ENCODE measurements at places on chromosomes 11 and 22.

- no peak overlapping the region for H3K27ac ChIP-seq
- peaks cover 8% of the 10 kb centered on the region for H3K36me3 ChIP-seq
- no peak overlapping the region for H3K4me3 ChIP-seq
- no peaks in the 10 kb centered on the region for H3K4me1 ChIP-seq
- DNase-seq, result no peak
These were observed 37.7 kb downstream of the EIF4ENIF1 start for GRCh38 chr22:31451709-31452571.

- no peak for DNase-seq
- no peaks in the 10 kb centered on the region for H3K36me3 ChIP-seq
- H3K4me1 ChIP-seq, result no peaks in the 10 kb centered on the region
- no peaks in the 10 kb centered on the region for H3K27me3 ChIP-seq
- H3K27ac ChIP-seq, result no peak overlapping the region
- H3K4me3 ChIP-seq, result no peak overlapping the region
These were observed 140.7 kb downstream of the LUZP2 start for GRCh38 chr11:24637520-24637919.

GRCh38 chr22:19085233-19085718 is 36.9 kb downstream of the DGCR2 start:
- H3K36me3 ChIP-seq, result no peaks in the 10 kb centered on the region
- no peak overlapping the region for H3K27ac ChIP-seq
- no peaks in the 10 kb centered on the region for H3K27me3 ChIP-seq
- peaks cover 7% of the 10 kb centered on the region for H3K4me1 ChIP-seq

GRCh38 chr11:19218786-19219460 is 17.1 kb upstream of the CSRP3 start:
- H3K27me3 ChIP-seq, result no peaks in the 10 kb centered on the region
- no peaks in the 10 kb centered on the region for H3K36me3 ChIP-seq
- no peaks in the 10 kb centered on the region for H3K4me1 ChIP-seq
- H3K27ac ChIP-seq, result no peak overlapping the region
- H3K4me3 ChIP-seq, result no peak overlapping the region

GRCh38 chr11:20058749-20059458 is 101.4 kb downstream of the DBX1 start:
- no peaks in the 10 kb centered on the region for H3K27me3 ChIP-seq
- H3K4me3 ChIP-seq, result no peak overlapping the region
- DNase-seq, result no peak

DNA sequence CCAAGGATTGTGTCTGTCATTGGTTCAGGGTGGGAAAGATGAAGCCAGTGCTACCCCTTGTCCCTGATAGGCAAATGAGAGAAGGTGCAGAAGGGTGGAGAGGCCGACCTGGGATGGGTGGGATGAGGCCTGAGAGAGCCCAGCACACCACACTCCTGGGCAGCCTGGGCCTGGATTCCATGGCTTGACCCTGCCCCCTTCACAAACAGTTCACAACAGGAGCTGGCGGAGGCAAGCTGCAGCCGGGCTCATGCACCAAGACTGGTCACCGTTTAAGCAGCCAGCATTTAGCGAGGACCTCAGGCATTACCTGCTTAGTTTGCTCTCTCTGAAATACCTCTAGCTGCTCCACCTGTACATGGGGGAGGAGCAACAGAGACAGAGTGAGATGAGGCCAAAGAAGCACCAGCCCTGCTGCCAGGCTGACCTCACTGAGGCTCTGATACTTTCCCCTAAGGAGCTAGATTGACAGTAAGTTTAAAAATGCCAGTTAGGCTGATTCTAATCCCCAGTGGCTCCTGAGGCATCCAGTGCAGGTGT is 13.5 kb downstream of the IL18BP start:
- H3K27ac ChIP-seq, result peak overlapping the region; percentile 72
- no peak for DNase-seq
- peaks cover 100% of the 10 kb centered on the region for H3K36me3 ChIP-seq
- no peak overlapping the region for H3K4me3 ChIP-seq
- H3K27me3 ChIP-seq, result no peaks in the 10 kb centered on the region
- no peaks in the 10 kb centered on the region for H3K4me1 ChIP-seq

DNA sequence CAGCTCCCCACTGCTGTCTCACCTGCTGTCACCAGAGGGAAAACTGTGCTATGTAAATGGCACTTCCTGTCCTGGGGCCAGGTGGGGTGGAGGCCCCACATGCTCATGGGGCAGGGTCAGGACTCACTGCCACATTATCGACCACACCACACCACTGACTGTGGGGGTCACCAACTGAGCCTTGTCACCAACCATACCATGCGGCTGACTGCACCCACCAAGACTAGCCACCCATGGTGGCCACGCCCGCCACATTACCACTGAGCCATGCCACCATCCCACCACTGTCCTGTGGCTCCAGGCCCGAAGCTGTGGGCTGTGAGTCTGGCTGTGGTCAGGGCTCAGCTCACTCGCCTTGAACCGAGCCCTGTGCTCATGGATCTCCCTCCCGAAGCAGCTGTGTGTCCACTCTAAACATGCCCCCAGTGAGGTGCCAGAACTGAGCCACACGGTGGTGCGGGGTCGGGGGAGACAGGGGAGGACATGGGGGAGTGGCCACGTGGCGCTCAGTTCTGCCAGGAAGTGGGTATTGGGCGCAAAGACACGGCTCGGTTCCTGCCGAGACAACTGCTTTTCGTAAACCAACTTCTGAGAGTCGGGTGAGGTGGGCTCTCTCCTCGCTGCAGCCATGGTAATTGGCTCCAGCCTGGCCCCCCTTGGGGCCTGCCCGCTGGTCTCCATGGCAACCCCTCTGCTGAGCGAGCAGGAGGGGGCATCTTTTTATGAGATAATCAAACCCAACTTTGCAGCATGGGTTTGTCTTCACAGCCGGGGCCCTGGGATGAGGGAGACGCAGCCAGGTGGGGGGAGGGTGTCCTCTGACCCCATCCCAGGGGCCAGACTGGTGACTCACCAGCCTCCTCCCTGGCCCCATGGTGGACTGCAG is 23.2 kb downstream of the RTN4R start:
- no peak overlapping the region for H3K27ac ChIP-seq
- H3K27me3 ChIP-seq, result no peaks in the 10 kb centered on the region
- H3K4me1 ChIP-seq, result peaks cover 25% of the 10 kb centered on the region
- no peaks in the 10 kb centered on the region for H3K36me3 ChIP-seq

- DNase-seq, result peak; percentile 94
- no peaks in the 10 kb centered on the region for H3K4me1 ChIP-seq
- peak within 1 kb of the TSS; percentile 99 for H3K27ac ChIP-seq
These were observed at the start of gene YAP1 for GRCh38 chr11:102109896-102110760. TSS of gene YAP1 (plus strand) at chr11:102110447. CDS start at chr11:102110849, 402 bp downstream.

DNA sequence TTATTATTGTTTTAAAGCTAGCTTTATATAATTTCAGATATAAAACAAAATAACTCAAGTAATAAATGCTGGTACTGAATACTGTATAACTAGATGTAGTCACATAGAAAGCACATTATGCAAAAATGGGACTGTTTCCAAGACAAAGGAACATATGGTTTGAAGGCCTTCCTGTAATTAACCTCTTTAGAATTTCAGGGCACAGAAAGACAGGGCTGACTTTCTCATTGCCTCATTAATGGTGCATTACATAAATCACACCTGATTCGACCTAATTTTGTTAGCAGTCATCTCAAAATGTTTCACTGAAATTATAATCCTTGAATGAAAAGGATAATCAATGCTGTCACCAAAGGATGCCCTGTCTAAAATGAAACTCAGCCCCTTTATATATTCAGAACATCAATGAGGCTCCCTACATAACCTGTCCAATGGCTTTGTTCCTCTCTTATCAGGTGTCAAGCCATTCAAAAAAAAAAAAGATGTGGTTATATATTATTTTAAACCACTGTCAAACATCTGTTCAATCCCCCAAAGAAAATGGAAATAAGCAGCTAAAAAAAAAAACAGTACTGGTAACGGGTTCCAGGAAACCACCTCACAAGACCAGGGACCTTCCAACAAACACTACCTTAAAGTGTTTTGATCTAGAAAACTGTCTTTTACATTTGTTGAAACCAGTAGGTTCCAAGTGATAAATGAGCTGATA is 77.4 kb downstream of the FAM168A start:
- no peaks in the 10 kb centered on the region for H3K4me1 ChIP-seq
- no peaks in the 10 kb centered on the region for H3K27me3 ChIP-seq
- no peak overlapping the region for H3K4me3 ChIP-seq

DNA sequence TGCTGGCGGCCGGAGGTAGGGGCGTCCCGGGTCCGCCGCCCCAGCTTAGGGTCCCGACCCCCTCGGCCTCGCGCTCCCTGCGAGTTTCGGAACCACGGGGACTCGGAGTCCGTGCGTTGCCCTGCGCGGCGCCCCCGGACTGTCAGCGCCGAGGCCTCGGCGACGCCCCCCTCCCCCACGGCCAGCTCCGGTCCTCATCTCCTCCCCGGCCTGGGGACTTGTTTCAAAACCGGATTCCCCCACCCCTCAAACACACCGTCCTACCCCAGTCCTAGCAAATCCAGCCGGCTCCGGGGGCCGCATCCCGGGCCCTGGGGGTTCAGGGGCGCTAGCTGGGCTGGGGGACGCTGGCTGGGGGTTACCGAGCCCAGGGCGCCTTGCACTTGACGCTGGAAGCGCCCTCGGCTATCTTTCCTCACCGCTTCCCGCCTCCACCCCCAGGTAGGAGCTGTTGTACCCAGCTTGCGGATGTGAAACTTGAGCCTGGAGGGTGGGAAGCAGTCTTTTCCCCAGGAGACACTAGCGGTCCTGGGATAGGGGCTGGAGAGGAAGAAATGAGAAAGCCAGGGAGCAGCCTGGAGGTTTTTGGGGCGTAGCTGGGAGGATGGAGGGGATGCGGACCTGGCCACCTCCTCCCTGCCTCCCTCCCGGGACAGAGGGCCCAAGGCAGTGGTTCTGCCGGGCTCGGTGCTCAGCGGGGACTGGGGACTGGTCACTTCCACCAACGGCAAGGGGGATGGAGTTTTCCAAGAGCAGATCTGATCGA is 550 bp downstream of the FBLN1 start:
- no peaks in the 10 kb centered on the region for H3K4me1 ChIP-seq
- H3K4me3 ChIP-seq, result peak overlapping the region; percentile 62
- H3K27me3 ChIP-seq, result peaks cover 21% of the 10 kb centered on the region
- no peak for DNase-seq
- no peaks in the 10 kb centered on the region for H3K36me3 ChIP-seq

GRCh38 chr11:96464700-96465307 is 75.0 kb downstream of the JRKL start:
- no peak overlapping the region for H3K4me3 ChIP-seq
- H3K4me1 ChIP-seq, result no peaks in the 10 kb centered on the region
- H3K27ac ChIP-seq, result no peak overlapping the region
- DNase-seq, result no peak

DNA sequence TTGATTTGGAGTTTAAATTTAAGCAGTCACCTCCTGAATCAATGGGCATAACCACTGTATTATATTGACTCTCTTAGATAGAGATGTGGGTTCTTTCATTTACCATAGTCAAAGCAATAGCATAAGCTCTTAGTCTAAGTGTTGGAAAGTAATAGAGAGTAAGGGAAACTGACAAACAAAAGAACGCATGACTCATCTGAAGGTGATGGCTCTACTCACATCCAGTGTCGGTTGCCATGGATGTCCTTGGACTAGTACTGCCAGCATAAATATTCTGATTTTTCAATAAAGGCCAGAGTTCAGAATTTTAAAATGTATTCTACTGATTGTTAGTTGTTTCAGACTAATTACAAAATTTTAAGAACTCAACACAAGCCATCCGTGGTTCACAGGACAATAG is 444.9 kb upstream of the DDI1 start:
- H3K4me3 ChIP-seq, result no peak overlapping the region
- no peak overlapping the region for H3K27ac ChIP-seq
- H3K4me1 ChIP-seq, result no peaks in the 10 kb centered on the region
- DNase-seq, result no peak

- no peak overlapping the region for H3K4me3 ChIP-seq
- no peaks in the 10 kb centered on the region for H3K4me1 ChIP-seq
- DNase-seq, result no peak
- H3K27ac ChIP-seq, result no peak overlapping the region
- H3K36me3 ChIP-seq, result no peaks in the 10 kb centered on the region
These were observed 47.5 kb downstream of the SC5D start for GRCh38 chr11:121340032-121340580.

GRCh38 chr22:33020721-33021120 is 37.5 kb downstream of the SYN3 start:
- no peak for DNase-seq
- no peaks in the 10 kb centered on the region for H3K27me3 ChIP-seq
- H3K27ac ChIP-seq, result no peak overlapping the region
- H3K4me1 ChIP-seq, result no peaks in the 10 kb centered on the region
- no peaks in the 10 kb centered on the region for H3K36me3 ChIP-seq
- H3K4me3 ChIP-seq, result no peak overlapping the region

DNA sequence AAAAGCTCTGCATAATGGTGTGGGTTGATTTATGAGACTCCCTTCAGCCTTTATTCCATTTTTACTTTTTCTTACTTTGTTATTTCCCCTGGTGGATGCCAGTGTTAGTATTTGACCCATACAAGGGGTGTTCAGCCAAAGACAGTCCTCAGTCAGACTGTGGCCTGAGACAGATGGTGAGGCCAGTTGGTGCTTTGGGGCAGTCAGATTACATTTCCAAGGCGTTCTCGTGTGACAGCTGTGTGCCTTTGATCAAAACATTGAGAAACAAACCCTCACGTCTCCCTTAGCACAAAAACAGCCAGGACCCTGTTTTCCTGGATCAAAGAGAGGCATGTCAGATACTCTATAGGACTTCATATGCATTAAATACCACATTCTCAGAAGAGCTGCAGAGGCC is 31.3 kb upstream of the SLN start:
- H3K27ac ChIP-seq, result no peak overlapping the region
- no peaks in the 10 kb centered on the region for H3K36me3 ChIP-seq
- H3K4me3 ChIP-seq, result no peak overlapping the region
- no peaks in the 10 kb centered on the region for H3K27me3 ChIP-seq
- no peak for DNase-seq

- H3K36me3 ChIP-seq, result peaks cover 15% of the 10 kb centered on the region
- peak; percentile 94 for DNase-seq
- no peaks in the 10 kb centered on the region for H3K27me3 ChIP-seq
- peak overlapping the region; percentile 90 for H3K27ac ChIP-seq
- peaks cover 60% of the 10 kb centered on the region for H3K4me1 ChIP-seq
These were observed 13.8 kb downstream of the CARS1 start for GRCh38 chr11:3043315-3043871.

DNA sequence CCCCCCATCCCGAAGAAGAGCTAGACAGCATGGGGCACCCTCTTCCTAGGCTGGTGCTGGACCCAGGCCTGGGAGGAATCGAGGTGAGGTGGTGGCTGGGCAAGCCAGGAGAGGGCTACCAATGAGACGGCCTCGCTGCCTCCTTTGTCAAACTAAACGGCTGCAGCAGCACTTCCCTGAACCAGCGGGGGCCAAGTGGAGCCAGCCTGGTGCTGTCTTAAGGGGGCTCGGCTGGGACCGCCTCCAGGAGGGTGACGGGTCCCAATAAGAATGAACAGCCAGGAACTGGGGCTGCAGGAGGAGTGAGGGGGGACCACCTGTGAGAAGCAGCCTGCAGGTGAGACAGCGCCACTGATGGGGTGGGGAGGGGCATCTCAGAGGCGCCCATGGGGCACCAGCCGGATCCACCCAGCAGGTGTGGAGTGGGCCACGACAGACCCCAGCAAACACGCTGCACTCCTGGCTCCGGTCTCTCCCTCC is 17.1 kb downstream of the IFT27 start:
- no peaks in the 10 kb centered on the region for H3K36me3 ChIP-seq
- H3K4me1 ChIP-seq, result peaks cover 44% of the 10 kb centered on the region
- no peak overlapping the region for H3K27ac ChIP-seq
